Fibroblast of skin of scalp (primary cell): ENCODE measurements at places on chromosomes 5 and 9.
A peak's percentile ranks its signal among the peaks of the same experiment; 100 is the strongest.

- DNase-seq = no peak
Observed at GRCh38 chr5:1508659-1509290, 15.0 kb downstream of the LPCAT1 start.

DNA sequence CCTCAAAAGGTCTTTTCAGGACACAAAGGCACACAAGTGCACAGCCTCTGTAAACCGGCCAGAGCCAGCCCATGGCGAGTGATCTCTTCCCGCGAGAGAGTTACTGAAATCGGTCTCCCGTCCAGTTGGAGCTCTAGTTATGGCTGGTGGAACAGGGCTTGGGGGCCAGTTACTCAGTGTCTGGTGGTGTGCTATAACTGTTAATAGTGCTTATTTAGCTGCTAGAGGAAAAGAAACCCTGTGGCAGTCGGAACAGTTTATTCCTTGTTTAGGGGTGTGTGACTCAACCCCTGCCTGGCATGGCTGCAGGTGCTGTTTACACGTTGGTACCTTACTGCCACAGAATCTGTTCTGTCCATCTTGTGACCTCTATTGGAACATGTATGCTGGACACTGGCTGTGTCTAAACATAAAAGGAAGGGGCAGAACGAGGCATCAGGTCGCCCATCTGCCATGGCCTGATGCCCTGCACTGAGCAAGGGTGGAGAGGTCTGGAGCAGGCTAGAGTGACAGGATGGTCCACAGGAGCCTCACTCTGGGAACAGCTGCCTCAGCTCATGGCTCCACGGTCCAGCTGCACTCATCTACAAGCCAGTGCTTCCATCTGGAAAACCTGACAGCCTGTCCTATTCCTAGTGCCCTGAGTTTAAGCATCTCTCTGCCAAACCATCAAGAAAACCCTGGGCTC, 49.6 kb upstream of the SIMC1 start:
- no peak for DNase-seq

- peak; percentile 37 for DNase-seq
Observed at GRCh38 chr9:74742792-74743730, 144.7 kb downstream of the TRPM6 start.

- DNase-seq = no peak
Observed at GRCh38 chr5:122384739-122385235, 72.8 kb downstream of the SNCAIP start.

DNA sequence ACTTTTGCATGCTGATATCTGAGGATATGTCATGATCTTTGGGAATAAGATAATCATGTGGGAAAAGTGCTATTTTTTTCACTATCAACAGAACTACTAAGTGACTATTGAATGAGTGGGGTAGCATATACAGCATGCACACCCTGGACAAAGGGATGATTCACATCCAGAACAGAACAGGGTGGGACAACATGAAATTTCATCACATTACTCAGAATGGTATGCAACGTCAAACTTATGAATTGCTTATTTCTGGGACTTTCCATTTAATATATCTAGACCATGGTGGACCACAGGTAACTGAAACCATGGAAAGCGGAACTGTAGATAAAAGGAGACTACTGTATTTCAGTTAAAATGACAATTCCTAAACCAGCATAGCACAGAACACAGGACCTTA, 370.0 kb downstream of the HINT1 start:
- DNase-seq = no peak

DNA sequence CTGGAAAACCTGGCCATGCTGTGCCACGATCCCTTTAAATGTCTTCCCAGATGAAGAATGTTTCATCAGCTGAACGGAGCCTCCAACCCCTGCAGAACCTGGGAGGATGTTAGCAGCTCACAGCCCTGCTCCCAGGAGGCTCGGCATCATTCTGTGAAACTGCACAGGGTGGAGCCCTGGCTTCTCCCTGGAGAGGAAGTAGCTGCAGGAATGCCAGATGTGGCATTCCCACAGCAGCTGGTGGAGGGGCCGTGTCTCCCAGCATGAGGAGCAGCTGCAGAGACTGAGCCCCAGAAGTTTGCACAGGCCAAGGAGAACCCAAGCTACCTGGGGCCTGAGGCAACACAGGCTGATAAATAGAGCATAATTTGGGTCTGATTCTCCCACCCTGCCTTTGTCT, 165.8 kb upstream of the MAP3K1 start:
- DNase-seq = peak; percentile 89

- peak; percentile 37 for DNase-seq
Observed at GRCh38 chr9:8660383-8660782, 860.8 kb upstream of the DMAC1 start.

DNA sequence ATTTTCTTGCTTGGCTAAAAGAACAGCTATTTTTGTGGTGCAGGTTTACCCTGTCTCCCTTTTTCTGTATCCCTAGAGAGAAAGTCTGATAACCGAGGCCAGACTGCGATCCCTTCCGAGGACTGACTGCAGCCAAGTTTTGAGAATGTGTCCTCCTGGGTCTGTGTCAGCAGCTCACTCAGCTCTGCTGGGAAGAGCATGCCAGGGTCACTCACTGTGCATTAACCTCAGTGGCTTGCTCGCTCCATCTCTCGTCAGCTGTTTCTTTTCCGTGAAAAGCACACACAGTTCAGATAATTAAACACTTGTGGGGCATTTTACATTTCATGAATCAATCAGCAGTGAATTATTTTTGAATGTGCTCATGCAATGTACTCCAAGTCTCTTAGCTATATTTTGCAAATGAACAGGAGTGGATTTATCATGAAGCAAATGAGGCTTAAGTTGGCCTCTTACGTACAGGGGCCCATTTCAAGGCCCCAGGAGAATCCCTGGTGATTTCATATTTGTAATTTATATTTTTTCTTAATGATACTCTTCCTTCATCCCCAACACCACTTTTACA, 252.1 kb downstream of the SMARCA2 start:
- peak; percentile 7 for DNase-seq

DNA sequence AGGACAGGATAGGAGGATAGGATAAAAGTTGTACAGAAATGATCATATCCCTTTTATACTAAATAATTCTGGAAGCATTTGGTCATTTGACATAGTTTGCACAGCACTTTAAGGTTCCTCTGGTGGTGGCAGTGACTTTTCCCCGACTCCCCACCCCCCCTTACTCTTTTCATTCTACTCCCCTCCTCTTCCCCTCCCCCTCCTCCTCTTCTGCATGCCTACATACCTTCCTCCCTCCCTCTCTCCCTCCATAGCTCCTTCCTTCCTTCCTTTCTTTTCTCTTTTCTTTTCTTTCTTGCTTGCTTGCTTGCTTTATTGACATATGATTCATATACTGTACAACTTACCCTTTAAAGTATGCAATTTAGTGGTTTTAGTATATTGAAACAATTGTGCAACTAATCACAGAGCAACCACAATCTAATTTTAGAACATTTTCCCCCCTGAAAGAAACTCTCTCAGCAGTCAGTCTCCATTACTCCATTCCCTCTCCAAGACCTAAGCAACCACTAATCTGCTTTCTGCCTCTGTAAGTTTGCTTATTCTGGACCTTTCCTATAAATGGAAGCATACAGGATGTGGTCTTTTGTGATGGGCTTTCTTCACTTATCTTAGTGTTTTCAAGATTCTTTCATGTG, 159.0 kb downstream of the HACD4 start:
- DNase-seq = peak; percentile 94

DNA sequence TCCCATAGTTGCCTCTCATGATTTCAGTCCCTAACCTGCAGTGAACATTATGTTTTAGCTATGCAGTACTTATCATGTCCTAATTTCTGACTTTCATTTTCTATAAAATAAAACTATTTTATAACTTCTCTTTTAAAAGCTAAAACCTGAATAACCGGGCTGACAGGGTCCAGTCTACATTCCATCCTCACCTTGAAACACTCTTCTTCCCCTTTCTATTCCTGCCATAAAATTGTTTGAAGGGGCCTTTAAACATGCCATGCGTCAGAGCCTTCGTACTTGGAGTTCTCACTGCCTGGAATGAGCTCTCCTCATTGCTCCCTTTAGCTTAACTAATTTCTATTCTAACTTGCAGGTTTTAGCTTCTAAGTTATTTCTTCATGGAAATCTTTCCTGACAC, 143.0 kb upstream of the PRLR start:
- DNase-seq = no peak

- DNase-seq = no peak
Observed at GRCh38 chr9:105216440-105217178, 27.8 kb upstream of the SLC44A1 start.

DNA sequence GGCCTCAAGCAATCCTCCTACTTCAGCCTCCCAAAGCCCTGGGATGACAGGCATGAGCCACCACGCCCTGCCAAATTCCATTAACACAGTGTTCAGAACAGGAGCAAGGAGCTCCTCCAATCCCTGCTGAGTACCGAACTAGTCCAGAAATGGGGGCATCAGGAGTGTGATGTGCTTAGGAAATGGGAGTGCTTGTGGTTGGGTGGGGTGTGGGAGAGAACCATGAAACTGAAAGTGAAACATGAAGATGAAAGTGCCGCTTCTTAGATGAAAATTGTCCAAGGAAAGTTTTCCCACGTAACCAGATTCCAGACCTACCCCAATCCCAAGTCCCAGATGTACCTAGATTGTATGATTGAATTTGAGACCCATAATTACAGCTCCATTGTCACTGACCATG, 16.7 kb upstream of the ZNF131 start:
- peak; percentile 5 for DNase-seq

- DNase-seq = no peak
Observed at GRCh38 chr5:110705349-110705748, 21.1 kb downstream of the TMEM232 start.

DNA sequence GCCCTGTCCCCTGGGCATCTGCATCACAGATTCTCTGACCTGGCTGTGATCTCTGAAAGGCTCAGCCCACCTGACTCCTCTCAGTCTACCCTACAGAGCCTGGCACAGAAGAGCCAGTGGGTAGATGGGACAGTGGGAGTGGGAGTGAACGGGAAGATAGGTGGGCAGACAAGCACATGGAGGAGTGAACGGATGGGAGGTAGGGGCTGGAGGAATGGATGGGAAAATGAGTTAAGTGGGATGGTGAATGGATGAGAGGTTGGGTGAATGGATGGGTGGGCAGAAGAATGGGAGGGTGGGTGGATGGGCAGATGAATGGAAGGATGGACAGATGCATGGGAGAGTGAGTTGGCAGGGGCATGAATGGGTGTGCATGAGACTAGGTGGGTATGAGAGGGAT, 18.8 kb downstream of the STK10 start:
- no peak for DNase-seq

- DNase-seq = peak; percentile 3
Observed at GRCh38 chr9:100160021-100160420, 61.0 kb downstream of the INVS start.

DNA sequence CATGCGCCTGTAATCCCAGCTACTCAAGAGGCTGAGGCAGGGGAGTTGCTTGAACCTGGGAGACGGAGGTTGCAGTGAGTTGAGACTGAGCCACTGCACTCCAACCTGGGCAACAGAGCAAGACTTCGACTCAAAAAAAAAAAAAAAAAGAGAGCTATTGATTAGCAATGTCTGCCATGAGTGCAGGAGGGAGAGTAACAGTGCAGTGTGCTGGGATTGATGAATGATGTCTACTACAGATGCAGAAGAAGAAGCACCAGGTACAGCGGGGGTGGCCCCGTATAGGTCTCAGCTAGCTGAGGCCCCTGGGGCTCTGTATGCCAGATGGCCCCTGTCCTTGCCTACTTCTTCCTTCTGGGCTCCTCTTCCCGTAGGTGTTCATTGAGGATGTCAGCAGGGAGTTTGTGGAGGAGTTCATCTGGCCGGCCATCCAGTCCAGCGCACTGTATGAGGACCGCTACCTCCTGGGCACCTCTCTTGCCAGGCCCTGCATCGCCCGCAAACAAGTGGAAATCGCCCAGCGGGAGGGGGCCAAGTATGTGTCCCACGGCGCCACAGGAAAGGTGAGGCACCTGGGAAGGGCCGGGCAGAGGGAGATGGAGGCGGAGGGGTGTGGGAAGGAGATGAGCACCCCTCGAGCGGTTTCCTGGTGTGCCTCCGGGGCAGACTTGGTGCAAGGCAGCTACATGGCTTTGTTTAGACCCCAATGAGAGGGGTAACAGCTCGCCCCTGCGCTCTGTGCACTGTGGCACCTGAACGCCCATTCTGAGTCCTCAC, 13.5 kb downstream of the ASS1 start:
- no peak for DNase-seq

DNA sequence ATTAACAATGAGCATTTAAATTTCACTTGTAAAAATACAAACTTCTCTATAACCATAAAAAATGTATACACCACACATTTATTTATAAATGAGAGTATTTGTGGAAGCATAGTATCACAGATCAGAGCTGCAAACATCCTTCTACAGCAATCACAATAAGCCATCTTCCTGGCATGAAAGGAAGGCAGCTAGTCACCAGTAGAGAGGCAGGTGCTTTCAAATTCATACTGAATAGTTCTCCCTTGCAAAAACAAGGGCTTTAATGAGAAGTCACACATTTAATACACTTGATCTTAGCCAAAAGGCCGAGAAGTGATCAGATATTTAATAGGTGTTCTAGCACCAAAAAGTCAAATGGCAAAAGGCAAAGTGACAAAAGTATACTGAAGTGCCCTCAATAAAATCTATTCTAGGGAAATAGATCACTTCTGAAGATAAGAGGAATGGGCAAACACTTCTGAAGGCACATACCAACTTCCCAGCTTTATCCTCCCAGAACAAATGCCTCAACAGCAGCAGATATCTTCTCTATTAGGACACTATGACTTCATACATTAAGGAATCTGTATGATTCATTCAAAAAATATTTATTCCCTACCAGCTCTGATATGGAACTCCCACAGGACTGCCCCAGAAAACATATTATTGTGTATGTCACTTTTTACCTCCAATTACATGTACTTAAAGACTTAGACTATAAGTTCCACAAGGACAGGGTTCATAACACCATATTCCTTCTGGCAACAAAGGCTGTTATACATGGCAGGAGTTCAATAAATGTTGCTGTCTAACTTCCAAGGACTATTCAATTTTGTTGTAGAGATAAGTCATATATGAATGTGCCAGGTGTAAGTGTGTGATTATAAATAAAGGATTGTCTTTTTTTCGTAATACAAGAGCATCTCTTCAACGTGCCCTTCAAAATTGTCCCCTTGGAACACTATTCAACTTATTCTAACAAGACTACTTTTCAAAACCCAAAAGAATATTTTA, 31.7 kb downstream of the MAPKAP1 start:
- peak; percentile 88 for DNase-seq

GRCh38 chr5:169190849-169191248, 110.1 kb downstream of the SLIT3 start:
- peak; percentile 49 for DNase-seq

DNA sequence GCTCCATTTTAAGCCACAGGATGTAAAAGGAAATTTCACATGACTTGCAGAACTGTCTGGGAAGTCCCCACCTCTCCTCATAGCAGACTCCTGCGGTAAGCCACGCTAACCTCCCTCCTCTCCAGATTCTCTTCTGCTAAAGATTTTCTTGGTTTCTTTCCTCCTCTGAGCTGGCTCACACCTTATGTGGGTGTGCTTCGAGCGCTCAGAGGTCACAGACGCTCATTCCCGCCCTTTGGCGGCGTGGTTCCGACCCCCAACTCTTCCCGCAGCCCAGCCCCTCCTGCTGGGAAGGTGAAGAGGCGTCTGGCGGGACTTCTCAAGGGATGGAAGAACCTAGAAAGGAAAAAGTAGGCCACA, 32.9 kb upstream of the CDK20 start:
- DNase-seq = no peak
